Hematopoietic multipotent progenitor cell (in vitro differentiated cells): ENCODE measurements at places on chromosomes 4 and X. TPM values are rescaled to one million over a fixed set of nuclear protein-coding genes. Genes with fewer than 3 reads are reported as not detected.

SLC9A7 gene
- total RNA-seq: 84.0 TPM

DNA sequence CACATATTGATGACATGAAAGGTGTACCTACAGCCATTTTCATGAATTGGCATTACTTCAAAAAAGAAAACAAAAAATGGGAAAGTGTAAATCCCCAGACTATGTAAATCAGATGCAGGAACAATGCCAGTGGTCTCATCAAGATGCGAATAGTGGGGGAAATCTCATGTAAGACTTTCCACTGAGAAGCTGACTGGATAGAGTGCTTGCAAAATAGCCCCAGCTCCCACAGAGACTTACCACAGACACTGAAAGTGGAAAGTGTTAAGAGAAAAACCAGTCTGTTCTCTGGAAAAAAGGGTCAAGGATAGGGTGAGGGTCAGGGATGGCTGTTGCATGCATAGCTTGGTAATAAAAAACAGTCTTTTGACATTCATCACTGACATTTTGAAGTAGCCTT is 73.2 kb upstream of the ARMCX2 start:
- no peak for DNase-seq

DNA sequence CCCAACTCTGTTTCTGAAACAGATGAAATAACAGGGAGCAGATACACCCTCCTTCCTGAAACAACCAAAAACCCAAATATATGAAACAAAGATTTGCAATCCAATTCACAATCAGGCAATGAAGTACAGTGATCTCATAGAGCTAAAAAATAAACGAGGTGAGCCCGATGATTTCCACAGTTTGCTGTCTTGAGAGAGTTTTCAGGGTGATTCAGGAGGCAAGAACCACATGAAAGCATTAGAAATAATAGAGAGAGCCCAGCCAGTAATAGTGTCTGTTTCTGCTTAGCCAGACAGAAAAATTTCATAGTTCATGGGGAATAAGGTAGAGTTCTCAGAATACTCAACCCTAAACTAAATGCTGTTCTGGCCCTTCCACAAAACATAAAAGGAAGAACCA is 296.2 kb downstream of the PDHA2 start:
- no peak for DNase-seq

DNA sequence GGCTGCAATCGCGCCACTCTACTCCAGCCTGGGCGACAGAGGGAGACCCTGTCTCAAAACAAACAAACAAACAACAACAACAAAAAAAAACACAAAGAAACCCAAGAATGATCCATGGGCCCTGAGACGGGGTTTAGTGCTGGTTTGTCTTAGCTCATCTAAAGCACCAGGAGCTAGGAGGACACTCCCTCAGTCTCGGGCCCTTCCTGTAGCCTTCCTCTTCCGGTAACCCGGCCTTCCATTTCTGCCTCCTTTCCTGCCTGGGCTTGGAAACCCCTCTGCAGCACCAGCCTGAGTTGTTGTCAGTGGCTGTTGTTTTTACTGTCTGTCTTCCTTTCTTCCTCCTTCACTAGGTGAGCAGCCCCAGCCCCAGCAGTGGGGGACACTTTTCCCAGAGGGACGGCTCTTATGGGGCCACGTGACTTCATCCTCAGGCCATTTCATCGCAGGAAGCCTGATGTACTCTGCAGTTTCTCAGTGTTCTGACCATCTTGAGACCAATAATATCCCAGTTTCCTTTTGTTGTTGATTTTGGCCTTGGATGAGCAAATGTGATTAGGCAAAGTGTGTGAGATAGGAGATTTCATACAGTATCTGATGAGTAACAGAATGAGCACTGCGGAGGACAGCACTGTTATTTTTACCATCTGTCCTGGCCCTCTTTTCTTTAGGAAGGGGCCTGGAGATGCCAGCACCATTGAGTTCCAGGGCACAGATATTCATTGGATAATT is 90.1 kb downstream of the ANAPC4 start:
- no peak for DNase-seq

DNA sequence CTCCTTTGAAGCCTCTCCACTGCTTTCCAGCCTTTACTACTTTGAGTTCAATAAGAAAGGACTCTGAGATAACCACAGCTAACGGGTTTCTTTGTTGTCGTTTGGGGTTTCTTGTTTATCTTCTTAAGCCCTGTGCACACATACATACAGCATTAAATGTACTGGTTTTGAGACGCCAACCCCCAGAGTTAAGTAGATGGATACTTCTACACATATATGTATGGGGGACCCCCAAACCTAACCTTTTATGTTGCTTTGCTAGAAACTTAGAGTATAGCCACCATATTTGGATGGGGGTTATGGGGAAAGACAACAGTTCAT is 697 bp downstream of the CEP135 start:
- DNase-seq: no peak
